ENCODE measurements at places on chromosomes 13 and 19. TPM values are rescaled to one million over a fixed set of nuclear protein-coding genes. Genes with fewer than 3 reads are reported as not detected.

RDH8 gene
- polyA plus RNA-seq = not detected

CLEC17A gene
- 0.11 TPM for polyA plus RNA-seq

TRPM4 gene
- polyA plus RNA-seq = 19.2 TPM

NCR1 gene
- not detected for polyA plus RNA-seq

C13orf42 gene
- not detected for polyA plus RNA-seq

CGB8 gene
- polyA plus RNA-seq = not detected

KIR3DL2 gene
- polyA plus RNA-seq = not detected

CCDC194 gene
- polyA plus RNA-seq = not detected

CDADC1 gene
- polyA plus RNA-seq = 3.7 TPM

TMEM272 gene
- 0.09 TPM for polyA plus RNA-seq

ZNF575 gene
- polyA plus RNA-seq = 1.1 TPM

SWSAP1 gene
- 1.8 TPM for polyA plus RNA-seq

ZNF677 gene
- polyA plus RNA-seq = 3.0 TPM

LSR gene
- 46.1 TPM for polyA plus RNA-seq

ZNF730 gene
- polyA plus RNA-seq = not detected

ZNF724 gene
- polyA plus RNA-seq = not detected

KRTDAP gene
- polyA plus RNA-seq = 1.4 TPM

BEST2 gene
- not detected for polyA plus RNA-seq

SLC7A1 gene
- 10.4 TPM for polyA plus RNA-seq

MCEMP1 gene
- polyA plus RNA-seq = 0.19 TPM

Data from pancreas (tissue), 10 donors.